ENCODE measurements at places on chromosomes 3 and 15.

- DNase-seq, result no peak
These were observed 384.0 kb upstream of the KCNMB2 start for GRCh38 chr3:178152031-178152806.

GRCh38 chr3:20060974-20061685 lies 20.9 kb downstream of the KAT2B start:
- DNase-seq, result no peak

DNA sequence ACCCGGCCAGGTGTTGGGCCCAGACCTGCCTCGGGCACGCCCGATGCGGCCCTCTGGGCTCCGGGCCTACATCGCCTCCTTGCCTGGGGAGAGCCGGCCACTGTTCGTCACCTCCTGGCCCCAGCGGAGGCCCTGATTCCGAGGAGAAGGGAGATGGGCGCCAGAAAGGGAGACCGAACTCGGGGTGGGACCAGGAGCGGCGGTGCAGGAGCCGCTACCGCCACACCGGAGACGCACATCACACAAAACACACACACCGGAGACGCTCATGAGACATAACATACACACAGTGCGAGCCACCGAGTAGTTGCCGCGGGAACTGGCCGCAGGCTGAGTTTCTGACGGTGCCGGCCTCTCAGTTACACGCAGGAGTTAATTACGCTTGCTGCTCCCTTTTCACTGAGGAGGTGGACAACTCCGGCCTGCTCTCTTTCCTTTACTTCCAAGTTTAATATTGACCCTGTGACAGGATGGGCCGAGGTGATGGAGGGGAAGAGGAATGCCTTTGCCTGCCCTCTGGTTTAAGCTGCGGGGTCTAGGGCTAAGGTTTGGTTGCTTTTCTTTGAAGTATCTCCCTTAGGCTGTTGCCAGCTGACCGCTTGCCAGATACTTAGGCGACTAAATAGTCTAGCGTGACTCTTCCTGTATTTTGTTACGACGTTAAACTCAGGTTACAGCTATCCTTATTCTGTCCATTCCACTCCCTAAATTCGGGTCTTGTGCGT lies 570 bp downstream of the PCNP start:
- DNase-seq, result no peak

DNA sequence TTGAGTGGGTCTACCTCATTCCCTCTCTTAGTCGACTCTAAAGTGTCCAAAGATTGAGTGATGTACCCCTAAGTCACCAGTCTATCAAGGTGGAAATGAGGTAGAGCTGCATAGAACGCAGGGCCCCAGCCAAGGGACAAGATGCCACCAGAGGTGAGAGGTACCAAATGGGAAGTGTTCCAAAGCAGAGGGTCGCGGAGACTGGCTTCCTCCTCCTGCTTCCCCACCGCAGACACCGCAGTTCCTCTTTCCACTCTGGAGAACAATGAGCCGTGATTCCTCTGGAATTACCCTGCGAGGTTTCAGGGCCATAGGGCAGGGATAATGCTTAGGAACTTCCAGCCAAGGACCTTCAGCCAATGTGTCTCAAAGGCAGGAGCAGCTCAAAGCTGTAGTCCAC lies 55.8 kb downstream of the DAPK2 start:
- DNase-seq, result no peak

DNA sequence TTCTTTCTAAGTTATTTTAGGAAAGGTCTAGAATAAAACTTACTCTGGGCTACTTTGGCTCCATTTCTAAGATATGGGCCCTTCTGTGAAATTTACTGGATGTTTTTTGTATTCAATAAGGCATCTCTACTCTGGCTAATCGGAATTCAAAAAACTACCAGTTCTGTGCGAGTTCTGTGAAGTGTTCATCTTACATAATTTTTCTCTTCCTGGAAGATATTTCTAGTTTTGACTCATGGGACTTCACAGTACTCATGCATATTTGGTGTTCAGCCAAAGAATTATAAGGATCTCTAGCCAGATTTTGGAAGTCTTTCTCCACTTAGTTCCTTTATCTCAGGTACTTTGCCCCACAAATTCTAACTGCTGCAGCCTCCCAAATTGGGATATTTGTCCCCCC lies 46.4 kb upstream of the MBNL1 start:
- no peak for DNase-seq

GRCh38 chr3:10319251-10319650 lies 1.7 kb downstream of the SEC13 start:
- no peak for DNase-seq

- DNase-seq, result no peak
These were observed 83.5 kb downstream of the SSR3 start for GRCh38 chr3:156471431-156471830.

DNA sequence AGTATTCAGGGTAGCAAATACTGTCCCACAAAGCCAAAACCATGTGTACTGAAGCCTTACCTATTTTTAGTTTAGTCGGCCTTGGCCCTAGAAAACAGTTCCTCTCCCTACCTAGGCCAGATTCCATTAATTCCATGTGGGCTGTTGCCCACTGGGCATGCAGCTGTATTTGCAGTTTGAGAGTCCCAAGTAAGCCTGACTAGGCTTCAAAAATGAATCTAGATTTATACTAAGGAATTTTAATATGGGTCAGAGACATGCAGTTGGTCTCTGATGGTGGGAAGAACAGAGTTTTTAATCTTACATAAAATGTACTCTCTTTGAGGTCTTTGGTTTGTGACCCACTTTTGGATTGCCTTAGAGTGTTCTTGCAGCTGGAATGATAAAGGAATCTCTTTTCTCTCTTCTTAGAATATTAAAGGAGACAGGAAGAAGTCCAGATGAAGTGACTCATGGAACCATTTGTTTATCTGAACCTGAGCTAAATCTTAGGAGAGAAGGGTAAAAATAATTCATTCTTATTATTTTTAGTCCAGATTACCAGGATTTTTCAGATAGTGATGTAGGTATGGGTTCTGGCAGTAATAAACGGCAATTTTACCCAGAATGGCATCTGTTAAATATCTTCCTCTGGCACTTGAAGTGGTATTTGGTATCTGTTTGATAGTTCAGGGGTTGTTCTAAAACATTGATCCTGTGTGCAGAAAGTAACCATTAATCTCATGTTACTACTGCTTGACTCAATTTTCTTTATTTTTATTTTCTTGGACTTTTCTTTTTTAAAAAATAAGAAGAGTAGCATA lies 33.8 kb downstream of the GLCE start:
- no peak for DNase-seq

GRCh38 chr3:45986303-45986982 lies 9.2 kb downstream of the FYCO1 start:
- no peak for DNase-seq

- DNase-seq, result no peak
These were observed 9.0 kb downstream of the SPATA12 start for GRCh38 chr3:57069503-57069902.

GRCh38 chr3:173538410-173538809 lies 140.9 kb downstream of the NLGN1 start:
- DNase-seq, result no peak

DNA sequence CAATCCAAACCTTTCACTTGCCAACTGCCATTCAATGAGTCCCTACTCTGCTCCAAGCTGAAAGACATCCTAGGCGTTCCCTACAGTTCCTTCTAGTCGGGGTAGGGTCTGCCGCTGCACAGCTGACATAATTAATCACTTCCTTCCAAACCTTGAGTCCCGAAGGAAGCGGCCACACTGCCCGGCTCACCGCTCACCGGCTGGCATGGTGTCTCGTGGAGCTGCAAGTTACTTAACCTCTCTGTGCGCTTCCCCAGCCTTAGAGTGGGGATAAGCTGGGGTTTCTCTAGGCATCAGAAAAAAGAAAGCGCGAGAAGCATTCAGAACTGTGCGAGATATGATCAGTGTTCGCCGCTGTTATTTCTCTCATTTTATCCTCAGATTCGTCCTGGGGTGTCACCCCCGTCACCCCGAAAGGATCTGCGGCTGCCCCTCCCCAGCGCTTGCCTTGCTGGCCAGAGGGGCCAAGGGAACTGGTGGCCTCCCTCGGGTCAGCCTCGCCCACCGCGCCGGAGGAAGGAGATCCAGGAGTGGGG lies 748 bp downstream of the MRPS25 start:
- DNase-seq, result no peak

- no peak for DNase-seq
These were observed 2.3 kb upstream of the CFAP92 start for GRCh38 chr3:128996200-128996599.

GRCh38 chr3:148707601-148708380 lies 10.1 kb downstream of the AGTR1 start:
- no peak for DNase-seq

GRCh38 chr3:169008776-169009358 lies 654.6 kb downstream of the MECOM start:
- DNase-seq, result no peak

GRCh38 chr3:110327870-110328269 lies 743.7 kb upstream of the NECTIN3 start:
- DNase-seq, result no peak

DNA sequence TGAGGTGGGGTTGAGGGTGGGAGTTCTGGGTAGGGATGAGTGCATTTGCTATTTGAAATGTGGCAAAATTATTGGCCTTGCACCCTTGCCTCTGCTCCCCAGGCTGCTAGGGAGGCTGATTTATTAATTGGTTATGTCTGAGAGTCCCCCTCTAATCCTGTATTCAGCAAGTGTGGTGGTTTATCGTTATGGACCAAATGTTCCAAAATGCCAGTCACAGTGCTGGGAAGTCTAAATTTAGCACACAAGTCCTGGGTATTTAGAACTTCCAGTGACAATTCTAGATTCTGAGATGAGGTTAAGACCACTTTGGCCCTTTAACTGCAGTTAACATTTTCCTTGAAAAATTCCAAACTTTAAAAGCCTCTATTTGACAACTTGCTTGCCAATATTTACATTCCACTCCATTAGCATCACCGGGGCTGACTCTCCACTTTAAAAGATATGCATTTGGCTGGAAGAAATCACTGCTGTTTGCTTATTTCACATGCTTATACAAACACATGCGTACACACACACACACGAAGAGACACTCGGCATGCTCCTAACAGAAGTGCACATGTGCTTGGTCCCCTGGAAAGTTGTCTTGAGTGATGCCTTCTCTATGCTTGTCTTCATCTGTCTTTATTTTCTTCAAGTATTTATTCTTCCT lies 247.7 kb downstream of the IL20RB start:
- DNase-seq, result no peak

DNA sequence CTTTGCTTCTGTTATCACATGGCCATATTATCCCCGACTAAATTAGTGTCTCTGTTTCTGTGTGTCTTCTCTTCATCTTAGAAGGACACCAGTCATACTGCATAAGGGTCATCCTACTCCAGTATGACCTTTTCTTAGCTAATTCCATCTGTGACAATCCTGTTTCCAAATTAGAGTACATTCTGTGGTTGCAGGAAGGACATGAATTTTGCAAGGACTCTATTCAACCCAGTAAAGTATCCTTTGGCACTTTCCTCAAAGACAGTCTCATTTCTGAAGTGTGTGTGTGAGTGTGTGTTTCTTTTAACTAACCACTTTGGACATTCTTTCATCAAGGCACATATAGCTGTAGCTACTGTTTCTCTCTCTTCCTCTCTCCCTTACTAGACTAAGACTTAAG lies 15.2 kb upstream of the MME start:
- no peak for DNase-seq

- DNase-seq, result no peak
These were observed 117.9 kb downstream of the TLE3 start for GRCh38 chr15:69979783-69980182.

- no peak for DNase-seq
These were observed 209.2 kb upstream of the GADL1 start for GRCh38 chr3:31103623-31104180.

GRCh38 chr3:60202052-60202726 lies 1049.1 kb downstream of the FHIT start:
- DNase-seq, result no peak

DNA sequence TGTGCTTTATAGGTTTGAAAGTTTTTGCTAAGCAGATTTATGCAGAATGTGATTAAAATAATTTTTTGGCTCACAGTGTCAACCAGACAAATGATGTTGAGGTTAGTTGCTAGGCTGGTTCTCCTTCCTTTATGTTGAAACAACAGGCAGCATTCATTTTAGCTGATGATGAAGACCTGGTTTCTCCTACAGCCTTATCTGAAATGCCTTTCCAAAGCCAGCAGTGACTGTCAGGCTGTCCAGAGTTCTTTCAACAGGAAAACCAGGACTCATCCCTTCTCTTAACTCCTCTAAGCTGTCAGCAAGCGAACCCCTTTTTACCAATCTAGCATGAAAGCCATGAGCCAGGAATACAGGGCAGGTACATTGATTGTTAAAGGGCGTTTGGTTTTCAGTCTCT lies 84.1 kb downstream of the ZNF609 start:
- DNase-seq, result no peak

DNA sequence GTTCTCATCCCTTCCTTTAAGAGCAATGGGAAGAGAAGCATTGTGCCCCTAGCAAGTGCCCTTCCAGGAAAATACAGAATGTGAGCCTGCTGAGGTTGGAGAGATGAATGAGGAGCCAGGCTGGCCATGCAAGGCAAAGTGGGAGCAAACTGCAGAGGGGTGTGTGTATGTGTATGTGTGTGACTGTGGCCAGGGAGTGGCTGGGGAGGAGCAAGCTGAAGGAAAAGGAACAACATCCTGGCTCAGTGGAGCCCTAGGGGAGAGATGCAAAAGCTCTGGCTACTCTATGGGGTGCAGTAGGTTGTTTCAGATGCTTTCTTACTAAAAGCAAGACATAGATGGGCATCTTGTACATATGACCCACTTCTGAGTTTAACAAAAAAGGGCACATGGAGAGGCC lies 20.6 kb downstream of the FOXP1 start:
- DNase-seq, result no peak

- DNase-seq, result no peak
These were observed 48.4 kb downstream of the WNT7A start for GRCh38 chr3:13831386-13831996.

GRCh38 chr3:187242435-187242834 lies 45.1 kb downstream of the RTP1 start:
- DNase-seq, result no peak

DNA sequence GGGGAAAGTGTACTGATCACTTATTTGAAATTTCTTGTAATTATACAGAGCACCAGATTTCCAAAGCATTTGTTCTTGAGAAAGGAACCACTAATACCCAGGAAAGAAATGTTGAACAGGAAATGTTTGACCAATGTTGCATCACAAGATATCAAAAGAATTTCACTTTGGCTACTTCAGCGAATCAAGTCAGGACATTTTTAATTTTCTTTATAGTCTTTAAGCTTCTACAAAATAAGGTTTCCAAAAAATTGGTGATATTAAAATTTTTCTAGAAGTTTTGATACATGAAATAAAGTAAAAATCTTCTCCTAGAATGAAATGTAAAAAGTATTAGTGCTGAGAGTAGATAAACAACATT lies 421.9 kb downstream of the MECOM start:
- DNase-seq, result no peak

Data from stimulated activated CD4-positive, alpha-beta T cell treated with anti-CD3 and anti-CD28 coated beads, TNF-alpha, amount 100 ng/mL, for 4 hours (primary cell).